ENCODE measurements at places on chromosomes 1 and 21.

GRCh38 chr1:32729254-32730046 lies 26.9 kb upstream of the SYNC start:
- DNase-seq, result no peak

DNA sequence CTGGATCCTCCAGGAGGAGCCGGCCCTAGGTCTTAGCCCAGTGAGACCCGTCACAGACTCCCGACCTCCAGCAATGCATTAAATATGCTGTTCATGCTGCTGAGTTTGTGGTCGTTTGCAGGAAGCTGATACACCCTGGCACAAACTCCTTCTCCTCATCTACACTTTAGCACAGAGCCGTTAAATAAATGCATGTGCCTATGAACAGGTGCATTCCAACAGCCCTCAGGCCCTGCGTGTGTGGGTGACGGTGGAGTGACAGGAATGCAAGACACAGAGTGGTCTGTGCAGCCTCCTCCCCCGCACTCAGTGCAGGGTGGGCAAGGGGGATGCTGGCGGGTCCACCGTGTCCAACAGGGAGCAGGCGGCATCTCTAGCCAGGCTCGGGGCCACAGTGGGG lies 106.6 kb upstream of the TMPRSS2 start:
- no peak for DNase-seq

DNA sequence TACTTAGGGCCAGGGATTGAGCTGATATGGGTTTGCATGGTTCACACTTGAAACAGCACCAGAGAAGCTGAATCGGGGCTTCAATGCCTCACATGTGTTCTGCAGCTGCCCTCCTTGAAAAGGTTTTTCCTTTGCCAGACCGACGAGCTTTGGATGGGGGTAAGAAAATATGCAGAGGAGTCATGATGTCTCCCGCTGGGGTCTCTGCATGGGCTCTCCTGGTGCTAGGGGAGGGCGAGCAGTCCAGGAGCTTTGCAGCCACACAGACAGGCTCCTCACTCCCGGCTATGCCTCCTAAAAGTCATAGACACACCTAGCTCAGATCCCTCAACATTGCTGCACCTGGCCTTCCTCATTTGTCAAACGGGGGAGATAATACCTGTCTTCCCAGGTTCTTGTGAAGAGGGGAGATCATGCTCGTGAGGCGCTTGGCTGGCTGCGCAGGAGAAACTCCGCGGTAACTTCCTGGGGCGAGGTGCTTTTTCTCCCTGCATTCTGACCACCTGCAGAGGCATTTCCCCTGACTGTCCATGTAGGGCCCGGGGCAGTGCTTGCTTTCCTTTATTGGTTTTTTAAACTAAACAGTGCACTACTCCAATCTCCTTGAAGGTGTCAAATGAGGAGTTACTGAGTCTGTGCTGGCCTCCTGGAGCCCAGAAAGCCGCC lies 112.4 kb downstream of the PLXNA2 start:
- DNase-seq, result no peak

- peak; percentile 64 for DNase-seq
Observed at GRCh38 chr1:230170153-230170547, 103.1 kb downstream of the GALNT2 start.

DNA sequence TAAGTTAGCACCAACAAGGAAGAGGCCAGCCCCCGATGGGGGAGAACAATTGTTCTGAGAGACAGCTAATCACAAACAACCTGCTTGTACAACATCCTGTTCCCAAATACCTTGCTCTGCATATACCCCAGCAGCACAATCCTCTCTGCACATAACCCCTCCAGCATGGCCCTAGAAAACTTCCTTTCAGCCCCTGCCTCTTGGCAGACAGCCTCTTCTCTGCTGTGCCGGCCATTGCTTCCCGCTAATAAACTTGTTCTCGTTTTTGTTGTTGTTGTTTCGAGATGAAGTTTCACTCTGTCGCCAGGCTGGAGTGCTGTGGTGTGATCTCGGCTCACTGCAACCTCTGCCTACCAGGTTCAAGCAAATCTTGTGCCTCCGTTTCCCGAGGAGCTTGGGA lies 392.7 kb downstream of the SMYD3 start:
- DNase-seq, result no peak

DNA sequence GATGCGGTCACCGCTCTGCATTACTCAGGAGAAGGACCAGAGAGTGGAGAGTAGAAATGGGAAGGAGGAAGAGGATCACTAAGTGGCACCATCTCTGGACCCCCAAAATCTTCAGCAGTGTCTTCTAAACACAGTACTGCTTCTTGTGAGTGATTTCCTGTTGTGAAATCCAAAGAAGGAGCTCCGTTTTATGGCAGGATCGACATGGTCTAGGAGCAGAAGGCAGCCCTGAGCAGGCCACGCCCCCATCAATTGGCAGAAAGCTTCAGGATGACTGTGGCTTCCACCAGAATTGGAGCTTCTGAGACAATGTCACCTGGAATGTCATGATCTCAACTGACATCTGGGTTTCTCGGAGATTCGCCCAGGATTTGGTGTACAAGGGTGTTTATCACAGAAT lies 171.5 kb downstream of the ADSS2 start:
- DNase-seq, result no peak

DNA sequence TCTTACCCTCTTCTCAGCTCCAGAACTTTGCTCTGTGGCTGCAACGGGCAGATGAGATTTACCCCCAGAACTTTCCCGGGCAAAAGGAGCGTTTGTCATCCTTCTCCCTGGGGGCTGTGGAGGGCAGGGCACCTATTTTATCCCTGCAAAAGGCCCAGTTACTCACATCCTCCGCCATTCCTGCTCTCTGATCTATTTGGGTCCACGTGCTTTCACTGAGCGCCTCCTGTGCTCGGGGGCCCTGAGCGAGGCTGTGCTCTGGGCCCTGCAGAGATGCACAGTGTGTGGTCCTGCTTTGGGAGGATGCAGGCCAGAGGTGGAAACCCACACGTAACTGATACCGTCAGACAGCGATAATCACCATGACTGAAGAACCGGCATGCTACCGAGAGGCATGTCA lies 2.4 kb upstream of the CSMD2 start:
- no peak for DNase-seq

- no peak for DNase-seq
Observed at GRCh38 chr21:15775981-15776380, 46.2 kb downstream of the USP25 start.

GRCh38 chr1:41450747-41451285 lies 33.7 kb downstream of the EDN2 start:
- no peak for DNase-seq

GRCh38 chr1:155320661-155321617 lies at the start of gene RUSC1:
RUSC1 (plus strand) TSS chr1:155320894; CDS start chr1:155321774, 880 bp downstream.
- DNase-seq, result peak; percentile 84

DNA sequence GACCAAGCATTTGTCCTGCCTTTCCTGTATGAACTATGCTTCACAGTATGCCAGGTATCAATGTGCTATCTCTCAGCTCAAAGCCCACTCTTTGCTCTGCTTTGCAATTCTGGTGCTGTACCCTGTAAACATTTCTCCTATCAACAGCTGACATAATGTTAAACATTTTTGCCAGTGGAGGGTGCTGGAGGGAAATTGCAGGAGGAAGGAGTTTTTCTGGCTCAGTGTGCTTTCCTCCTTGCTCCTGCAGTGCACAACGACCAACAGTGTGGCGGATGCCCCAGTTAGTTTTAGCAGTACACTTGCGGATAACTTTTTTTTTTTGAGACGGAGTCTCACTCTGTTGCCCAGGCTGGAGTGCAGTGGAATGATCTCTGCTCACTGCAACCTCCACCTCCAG lies 67.1 kb upstream of the PTGFRN start:
- DNase-seq, result no peak

- DNase-seq, result no peak
Observed at GRCh38 chr1:230937371-230937770, 41.3 kb downstream of the TTC13 start.

- DNase-seq, result no peak
Observed at GRCh38 chr1:196001188-196001587, 607.1 kb downstream of the KCNT2 start.

GRCh38 chr1:160681066-160681890 lies 30.3 kb downstream of the CD48 start:
- peak; percentile 43 for DNase-seq

Measured in GM13977 (cell line).